CD4-positive, alpha-beta T cell treated with Interleukin-12 subunit alpha and Interleukin-12 subunit beta, for 1 hour (primary cell): ENCODE measurements at places on chromosomes 4 and X.

DNA sequence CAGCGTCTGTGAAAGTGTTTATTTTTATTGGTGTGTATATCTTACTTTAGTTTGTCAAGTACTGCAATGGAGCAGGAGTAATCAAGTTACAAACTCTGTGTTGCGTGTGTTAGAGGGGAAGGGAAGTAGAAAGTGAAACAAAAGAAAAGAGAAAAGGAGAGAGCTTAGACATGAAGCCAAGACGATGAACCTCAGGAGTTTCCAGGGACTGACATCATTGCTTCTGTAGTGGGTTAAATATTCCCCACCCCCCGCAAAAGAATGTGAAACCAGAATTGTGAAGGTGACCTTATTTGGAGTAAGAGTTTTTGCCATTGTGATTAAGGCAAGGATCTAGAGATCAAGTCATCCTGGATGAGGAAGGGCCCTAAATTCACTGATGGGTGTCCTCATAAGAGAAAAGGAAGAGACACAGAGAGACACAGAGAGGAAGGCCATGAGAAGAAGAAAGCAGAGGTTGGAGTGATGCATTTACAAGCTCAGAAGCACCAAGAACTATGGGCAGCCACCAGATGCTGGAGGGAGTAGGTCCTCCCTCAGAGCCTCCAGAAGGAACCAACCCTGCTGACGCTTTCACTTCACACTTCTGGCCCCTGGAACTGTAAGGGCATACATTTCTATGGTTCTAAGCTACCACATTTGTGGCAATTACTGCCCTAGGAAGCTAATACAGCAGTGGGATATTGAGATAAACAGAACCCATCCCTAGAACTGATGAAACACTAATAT, 173.6 kb upstream of the SFRP2 start:
- DNase-seq = no peak

DNA sequence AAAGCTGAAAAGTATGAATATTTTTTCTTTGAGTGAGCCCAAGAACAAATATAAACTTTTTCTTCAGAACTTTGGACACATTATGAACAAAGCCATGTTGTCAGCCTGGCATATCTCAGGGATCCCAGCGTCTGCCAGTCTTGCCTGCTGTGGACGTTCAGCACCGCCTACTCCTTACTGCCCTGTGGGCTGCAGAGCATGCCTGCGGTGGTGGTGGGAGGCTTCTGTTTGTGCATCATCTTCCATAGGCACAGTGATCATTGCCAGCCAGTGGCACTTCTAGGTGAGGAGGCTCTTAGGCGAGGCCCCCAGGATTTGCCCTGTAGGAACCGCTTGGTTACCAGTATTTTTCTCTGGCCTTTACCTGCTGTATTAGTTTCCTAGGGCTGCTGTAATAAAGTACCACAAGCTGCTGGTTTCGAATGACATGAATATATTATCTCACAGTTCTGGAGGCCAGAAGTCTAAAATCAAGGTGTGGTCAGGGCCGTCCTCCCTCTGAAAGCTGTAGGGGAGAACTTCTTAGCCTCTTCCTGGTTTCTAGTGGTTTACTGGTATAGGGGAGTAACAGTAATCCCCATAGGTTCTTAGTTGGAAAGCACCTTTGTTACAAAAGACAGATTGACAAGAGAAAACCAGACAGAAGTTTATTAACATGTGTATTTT, 15.4 kb downstream of the ANXA3 start:
- no peak for DNase-seq

DNA sequence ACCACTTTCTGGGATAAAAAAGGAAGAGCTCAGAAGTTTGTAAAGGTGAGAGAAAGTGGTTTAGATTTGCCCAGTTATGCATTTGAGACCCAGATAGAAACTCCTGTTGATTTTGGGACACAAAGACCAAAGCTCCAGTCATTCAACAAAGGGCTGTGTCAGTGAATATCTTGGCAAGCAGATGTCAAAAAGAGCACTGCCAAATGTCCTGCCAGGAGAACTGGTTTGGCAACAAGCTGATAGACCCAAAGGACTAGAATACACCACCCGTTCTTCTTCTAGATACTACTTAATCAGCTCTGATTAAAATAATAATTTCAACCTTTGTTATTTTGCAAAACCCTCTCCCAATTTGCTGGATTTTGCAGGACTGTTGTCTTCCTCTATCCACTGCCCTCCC, 121.4 kb downstream of the NHS start:
- DNase-seq = no peak

- no peak for DNase-seq
These were observed 53.2 kb upstream of the C4orf54 start for GRCh38 chr4:99710681-99711345.

- DNase-seq = no peak
These were observed 173.4 kb downstream of the RTL9 start for GRCh38 chrX:110531873-110532580.

DNA sequence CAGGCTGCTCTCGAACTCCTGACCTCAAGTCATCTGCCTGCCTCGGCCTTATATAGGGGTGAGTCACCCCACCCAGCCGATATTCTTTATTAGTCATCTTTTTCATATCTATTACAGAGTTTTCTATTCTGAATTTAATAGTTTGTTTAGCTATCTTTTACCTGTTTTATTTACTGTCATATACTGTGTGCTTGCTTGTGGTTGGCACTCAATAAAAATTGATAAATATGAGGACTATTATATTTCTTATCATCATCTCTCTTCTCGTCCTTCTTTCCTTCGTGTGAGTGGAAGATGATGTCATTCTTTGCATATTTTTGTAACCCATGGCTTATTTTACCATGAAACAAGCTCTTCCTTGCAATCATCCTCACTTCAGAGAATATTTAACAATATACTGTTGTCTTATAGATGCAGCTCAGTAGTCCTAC, 265.5 kb downstream of the ARHGAP24 start:
- no peak for DNase-seq

GRCh38 chr4:133493776-133494175, 344.7 kb downstream of the PCDH10 start:
- DNase-seq = no peak

- no peak for DNase-seq
These were observed 993 bp upstream of the CTAG2 start for GRCh38 chrX:154654372-154654771.

DNA sequence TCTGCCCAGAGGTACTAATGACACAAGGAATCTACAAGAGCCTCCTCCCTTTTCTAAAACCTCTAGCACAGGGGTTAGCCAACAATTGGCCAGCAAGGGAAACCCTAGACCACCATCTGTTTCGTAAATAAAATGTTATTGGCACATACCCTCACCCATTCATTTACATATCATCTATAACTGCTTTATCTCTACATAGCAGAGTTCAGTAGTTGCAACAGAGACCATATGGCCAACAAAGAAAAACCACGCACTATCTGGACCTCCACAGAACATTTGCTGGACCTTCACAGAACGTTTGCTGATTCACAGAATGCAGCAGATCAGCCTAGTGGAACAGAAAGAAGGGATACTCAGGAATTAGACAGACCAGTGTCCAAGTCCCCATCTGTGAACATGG, 9.4 kb downstream of the SLC2A9 start:
- no peak for DNase-seq

DNA sequence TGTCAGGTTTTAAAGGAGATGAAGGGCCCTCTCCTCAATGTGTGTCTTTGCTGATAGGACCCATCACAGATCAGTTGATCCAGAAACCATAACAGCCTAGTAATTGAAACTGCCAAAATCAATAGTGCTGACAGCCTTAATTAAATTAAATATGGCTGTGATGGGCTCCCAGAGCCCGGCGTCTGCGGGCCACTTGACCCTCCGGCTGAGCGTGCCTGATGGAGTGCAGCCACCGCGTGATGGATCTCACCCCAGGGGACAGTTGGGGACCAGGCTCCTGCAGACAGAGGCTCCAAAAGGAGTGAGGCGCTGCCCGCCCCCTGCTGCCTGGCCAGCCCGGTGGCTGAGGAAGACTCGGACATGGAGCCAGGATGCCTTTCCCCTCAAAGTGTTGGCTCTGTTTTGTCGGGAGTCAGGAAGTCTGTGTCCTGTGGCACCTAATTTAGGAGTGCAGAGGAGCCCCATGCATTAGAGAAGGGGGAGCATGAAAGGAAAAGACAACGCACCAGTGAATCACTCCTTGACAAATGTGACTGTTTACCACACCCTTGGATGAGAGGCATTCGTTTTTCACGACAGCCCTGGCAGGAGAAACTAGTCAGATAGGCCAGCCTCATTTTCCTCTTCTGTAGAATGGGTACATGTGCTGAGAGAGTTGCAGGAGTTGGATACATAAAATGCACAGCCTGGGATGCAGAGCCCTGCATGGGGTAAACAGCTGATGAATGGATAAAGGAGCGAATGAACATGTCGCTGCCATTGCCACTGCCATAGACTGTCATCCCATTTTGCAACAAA, 40.9 kb upstream of the MSX1 start:
- DNase-seq = no peak

DNA sequence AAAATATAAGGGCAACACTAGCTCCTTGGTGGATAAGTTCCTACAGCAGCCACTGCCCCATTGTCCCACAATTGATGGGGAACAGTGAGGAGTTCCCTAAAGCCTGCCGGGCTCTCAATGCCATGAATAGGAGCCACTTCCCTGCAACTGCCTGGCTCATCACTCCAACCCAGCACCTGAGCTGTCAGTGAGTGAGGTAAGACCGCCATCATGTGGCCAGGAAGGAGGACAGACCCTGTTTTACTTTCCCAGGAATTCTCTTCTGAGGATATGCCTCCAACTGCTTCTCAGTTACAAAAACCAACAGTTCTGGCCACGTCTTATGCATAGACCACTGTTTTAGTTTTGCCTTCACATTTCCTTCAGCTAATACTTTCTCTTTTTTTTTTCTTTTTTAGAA, 45.5 kb downstream of the SRPX start:
- DNase-seq = no peak

DNA sequence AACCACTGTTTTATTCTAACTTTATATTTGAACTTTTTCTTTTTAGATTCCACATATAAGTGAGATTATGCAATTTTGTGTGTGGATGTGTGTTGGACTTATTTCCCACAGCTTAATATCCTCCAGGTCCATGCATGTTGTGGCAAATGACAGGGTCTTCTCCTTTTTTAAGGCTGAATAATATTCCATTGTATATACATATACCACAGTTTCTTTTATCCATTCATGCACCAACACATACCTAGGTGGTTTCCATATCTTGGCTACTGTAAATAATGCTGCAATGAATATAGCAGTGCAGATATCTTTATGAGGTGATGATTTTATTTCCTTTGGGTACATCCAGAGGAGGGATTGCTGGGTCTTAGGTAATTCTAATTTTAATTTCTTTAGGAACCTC, 69.0 kb downstream of the SNCA start:
- no peak for DNase-seq

DNA sequence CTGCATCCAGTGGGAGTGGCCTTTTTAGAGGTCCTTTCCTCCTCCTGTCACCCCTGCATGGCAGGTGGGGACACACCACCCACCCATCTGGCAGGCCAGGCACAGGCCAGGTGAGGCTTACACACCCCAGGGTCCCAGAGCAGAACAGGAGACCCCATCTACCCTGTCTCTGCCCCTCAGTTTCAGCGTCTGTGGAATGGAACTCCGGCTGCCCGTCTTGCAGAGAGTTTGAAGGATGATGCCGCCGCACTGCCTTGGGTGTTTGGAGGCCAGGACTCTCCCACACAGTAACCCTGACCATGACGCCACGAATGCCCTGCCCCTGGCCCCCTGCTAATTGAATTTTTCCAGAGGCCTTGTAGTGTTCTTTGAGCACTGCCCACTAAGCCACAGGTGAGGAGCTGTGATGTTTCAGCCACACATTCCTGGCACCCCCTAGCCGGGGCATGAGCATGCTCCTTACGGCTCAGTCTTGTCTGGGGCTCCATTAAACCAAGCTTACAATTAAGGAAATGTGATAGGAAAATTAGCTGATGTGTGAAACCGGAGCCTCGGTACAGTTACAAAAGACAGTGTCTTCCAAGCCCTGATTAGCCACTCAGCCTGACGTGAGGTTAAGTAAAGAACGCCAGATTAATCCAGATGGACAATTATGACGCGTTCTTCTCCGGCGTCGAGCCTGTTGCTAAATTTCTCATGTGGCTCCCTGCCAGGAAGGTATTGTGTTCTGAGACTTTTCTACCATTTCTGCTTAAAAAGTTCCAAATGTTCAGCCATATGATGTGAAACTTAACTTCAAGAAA, 39.3 kb downstream of the HMX1 start:
- no peak for DNase-seq

- no peak for DNase-seq
These were observed 160.0 kb upstream of the ARX start for GRCh38 chrX:25175743-25176142.

GRCh38 chr4:83723609-83724008, 187.7 kb downstream of the GPAT3 start:
- DNase-seq = no peak

- DNase-seq = no peak
These were observed 1290.5 kb downstream of the ADGRL3 start for GRCh38 chr4:62490635-62491034.

GRCh38 chrX:45264865-45265264, 64.2 kb upstream of the DIPK2B start:
- DNase-seq = no peak

DNA sequence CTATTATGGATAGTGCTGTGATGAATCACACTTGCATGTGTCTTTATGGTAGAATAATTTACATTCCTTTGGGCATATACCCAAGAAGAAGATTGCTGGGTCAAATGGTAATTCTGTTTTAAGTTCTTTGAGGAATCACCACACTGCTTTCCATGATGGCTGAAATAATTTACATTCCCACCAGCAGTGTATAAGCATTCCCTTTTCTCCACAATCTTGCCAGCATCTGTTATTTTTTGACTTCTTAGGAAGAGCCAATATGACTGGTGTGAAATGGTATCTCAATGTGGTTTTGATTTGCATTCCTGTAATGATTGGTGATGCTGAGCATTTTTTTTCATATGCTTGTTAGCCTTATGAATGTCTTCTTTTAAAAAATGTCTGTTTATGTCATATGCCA, 1120.2 kb downstream of the ARAP2 start:
- no peak for DNase-seq

- DNase-seq = no peak
These were observed 276.8 kb upstream of the TET2 start for GRCh38 chr4:104869831-104870230.

GRCh38 chr4:47110546-47111132, 79.3 kb downstream of the GABRB1 start:
- no peak for DNase-seq

DNA sequence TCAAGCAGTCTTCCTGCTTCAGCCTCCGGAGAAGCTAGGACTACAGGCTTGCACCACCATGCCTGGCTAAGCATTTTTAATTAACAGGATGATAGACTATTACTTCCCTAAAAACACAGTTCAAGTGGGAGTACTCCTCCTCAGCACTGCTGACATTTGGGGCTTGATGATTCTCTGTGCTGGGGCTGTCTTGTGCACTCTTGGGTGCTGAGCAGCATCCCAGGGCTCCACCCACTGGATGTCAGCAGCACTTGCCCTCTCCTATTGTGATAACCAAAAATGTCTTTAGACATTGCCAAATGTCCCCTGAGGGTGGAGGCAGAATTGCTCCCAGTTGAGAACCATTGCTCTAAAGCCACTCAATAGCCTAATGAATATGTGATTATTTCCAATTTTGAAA, 60.4 kb downstream of the CLCN4 start:
- no peak for DNase-seq
